DND-41 (cell line): ENCODE measurements at places on chromosomes 12 and 14.

DNA sequence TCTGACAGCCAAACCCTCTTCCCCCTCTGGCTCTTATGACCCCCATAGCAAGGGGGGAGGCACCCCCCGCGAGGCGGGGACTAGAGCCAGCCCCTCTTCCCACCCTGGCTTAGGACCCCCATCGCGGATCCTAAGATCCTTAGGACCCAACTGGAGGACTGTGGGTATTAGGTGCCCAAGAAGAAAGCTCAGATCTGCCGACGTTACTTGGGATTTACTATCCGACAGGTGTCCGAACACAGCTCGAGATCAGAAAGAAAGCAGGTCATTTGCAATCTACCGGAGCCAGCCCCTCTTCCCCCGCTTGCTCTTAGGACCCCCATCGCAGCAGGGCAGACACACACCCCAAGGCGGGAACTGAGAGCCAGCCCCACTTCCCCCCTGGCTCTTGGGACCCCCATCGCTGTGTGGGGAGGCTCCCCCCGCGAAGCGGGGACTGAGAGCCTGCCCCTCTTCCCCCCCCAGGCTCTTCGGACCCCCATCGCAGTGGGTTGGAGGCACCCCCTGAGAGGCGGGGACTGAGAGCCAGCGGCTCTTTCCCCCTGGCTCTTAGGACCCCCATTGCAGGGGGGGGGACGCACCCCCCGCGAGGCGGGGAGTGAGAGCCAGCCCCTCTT is 46.8 kb downstream of the DDX11 start:
- H3K4me3 ChIP-seq: no peak overlapping the region
- DNase-seq: no peak
- H3K36me3 ChIP-seq: no peaks in the 10 kb centered on the region
- H3K4me1 ChIP-seq: no peaks in the 10 kb centered on the region
- no peak overlapping the region for H3K27ac ChIP-seq
- no peaks in the 10 kb centered on the region for H3K27me3 ChIP-seq

DNA sequence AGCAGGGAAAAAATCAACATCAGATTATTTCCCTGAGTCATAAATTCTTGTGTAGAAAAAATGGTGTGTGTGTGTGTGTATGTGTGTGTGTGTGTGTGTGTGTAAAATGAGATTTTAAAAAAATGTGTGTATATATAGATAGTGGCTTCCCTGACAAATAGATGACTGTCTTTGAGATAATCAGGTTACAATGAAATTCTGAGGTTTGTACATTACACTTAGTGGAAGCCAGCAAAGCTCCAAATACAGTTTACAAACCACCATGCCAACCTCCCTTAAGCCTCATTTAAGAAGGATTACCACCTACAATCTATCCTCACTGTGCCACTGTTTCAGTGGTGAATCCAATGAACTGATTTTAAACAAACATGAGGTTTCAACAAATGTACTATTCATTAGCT is 93.8 kb downstream of the MED13L start:
- H3K4me1 ChIP-seq: no peaks in the 10 kb centered on the region
- no peaks in the 10 kb centered on the region for H3K27me3 ChIP-seq
- H3K27ac ChIP-seq: no peak overlapping the region
- DNase-seq: no peak
- no peak overlapping the region for H3K4me3 ChIP-seq
- H3K36me3 ChIP-seq: no peaks in the 10 kb centered on the region

DNA sequence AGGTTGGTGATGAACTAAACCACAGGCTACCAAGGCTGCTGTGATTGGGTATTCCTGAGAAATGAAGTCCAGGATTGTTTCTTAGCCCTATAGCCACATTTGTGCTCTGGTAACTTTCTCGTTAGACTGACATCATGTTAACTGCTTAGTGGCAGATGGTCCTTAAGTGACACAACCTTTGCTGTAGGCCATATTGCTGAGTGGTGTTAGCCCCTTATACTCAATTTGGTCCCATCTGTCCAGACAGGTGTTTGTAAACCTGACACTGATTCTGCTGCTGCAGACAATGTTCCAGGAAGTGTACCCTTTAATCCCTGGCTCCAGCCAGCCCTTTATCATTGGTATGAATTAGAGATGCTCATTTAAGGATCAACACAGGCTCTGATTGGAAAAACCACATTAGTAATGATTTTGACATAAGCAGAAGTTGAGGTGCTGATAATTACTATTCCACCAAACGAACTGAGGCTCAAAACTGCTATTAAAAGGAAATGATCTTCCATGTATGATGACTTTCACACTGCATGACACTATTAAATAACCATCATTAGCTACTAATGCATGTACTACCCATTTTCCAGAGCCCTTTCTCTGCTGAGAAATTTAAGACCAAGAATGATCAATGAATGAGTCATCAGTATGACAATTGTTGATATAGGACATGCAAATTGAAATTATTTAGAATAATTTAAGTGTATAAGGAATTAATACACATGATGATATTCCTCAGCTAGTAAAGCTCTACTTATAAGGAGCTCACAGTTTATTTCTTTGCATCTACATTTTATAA is 3.6 kb upstream of the SSTR1 start:
- H3K4me3 ChIP-seq: no peak overlapping the region
- no peaks in the 10 kb centered on the region for H3K27me3 ChIP-seq
- DNase-seq: no peak
- no peaks in the 10 kb centered on the region for H3K4me1 ChIP-seq

DNA sequence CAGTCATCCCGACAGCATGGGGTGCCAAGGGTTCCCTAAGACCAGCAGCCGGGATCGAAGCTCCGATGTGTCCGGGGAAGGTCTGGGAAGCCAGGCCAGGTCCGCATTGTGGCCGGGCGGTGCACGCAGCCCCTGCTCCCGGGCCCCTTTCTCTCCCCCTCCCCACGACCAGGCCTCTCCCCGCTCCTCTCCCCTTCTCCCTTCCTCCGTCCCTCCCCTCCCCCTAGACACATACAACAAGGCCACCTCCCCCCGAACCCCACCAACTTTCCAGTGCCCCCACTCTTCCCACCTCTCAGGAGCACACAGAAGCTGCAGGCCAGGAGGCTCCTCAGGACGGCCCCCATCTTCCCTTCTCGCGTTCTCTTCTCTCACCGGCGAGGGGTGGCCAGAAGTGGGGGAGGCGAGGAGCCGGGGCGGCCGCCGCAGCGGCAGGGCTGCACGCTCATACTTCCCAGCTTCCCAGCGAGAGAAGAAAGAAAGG is 413 bp downstream of the LRP6 start:
- peaks cover 26% of the 10 kb centered on the region for H3K4me1 ChIP-seq
- DNase-seq: no peak
- H3K36me3 ChIP-seq: no peaks in the 10 kb centered on the region
- H3K27ac ChIP-seq: peak overlapping the region; percentile 91
- H3K4me3 ChIP-seq: peak overlapping the region; percentile 93

DNA sequence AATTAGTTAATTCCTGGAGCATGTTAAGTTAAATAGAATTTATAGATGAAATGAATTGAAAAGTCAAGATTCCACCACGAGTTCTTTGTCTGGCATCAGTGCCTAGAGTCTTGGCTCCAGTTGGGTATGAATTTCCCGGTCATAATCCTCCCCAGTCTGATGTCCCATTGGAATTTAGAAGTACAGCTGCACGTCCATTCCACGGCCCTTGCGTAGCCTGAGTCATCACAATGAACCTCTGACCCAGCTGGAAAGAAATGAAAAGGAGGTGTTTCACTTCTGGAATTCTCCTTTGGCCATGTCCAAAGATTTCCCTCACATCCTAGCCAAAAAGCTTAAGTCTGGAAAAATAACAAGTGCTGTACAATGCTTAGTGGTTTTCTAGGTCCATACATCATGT is 122.7 kb downstream of the KICS2 start:
- H3K4me3 ChIP-seq: no peak overlapping the region
- H3K4me1 ChIP-seq: no peaks in the 10 kb centered on the region
- H3K27ac ChIP-seq: no peak overlapping the region
- H3K36me3 ChIP-seq: no peaks in the 10 kb centered on the region
- H3K27me3 ChIP-seq: peaks cover 11% of the 10 kb centered on the region
- DNase-seq: no peak

- H3K27ac ChIP-seq: no peak overlapping the region
- H3K4me3 ChIP-seq: no peak overlapping the region
- H3K27me3 ChIP-seq: peaks cover 18% of the 10 kb centered on the region
- no peaks in the 10 kb centered on the region for H3K4me1 ChIP-seq
These were observed 25.0 kb downstream of the GPRC5A start for GRCh38 chr12:12916135-12916944.

DNA sequence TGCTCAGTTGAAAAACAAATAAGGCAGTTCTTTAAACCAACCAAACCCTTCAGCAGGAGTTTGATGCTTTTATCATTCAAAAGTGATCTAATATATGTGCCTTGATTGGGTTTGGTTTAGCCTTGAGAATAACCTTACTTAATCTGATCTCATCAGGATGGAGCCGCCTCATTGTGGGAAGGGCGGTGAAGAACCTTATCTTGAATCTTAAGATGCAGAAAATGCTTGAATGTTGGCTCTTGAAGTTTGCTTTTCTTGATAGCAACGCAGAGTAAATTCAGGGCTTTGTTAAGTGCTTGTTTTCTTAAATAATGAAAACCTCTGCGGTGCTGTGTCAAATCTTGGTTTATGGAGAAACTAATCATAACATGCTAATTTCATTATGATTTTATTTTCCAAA is 138.2 kb downstream of the MON2 start:
- H3K4me3 ChIP-seq: peak overlapping the region; percentile 68
- no peaks in the 10 kb centered on the region; the same call in 1 of the 2 replicates for H3K36me3 ChIP-seq
- H3K4me1 ChIP-seq: peaks cover 29% of the 10 kb centered on the region

DNA sequence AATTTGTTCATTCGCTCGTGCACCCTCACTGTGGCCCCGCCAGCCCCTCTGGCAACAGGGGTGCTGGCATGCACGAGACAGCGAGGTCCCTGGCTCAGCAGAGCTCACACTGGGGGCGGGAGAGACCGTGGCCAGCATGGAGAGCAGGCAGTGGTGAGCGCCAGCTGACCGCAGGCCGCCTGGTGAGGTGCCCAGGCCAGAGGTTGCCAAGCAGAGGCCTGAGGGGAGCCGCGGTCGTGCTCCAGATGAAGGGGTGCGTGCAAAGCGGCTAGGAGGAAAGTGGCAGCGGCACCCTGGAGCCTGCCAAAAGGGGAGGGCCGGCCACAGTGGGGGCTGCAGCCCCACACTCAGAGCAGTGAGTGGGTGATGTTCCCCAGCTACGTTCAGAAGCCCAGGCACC is 56.1 kb downstream of the CDC42BPB start:
- no peaks in the 10 kb centered on the region for H3K27me3 ChIP-seq
- no peak for DNase-seq
- H3K36me3 ChIP-seq: no peaks in the 10 kb centered on the region

DNA sequence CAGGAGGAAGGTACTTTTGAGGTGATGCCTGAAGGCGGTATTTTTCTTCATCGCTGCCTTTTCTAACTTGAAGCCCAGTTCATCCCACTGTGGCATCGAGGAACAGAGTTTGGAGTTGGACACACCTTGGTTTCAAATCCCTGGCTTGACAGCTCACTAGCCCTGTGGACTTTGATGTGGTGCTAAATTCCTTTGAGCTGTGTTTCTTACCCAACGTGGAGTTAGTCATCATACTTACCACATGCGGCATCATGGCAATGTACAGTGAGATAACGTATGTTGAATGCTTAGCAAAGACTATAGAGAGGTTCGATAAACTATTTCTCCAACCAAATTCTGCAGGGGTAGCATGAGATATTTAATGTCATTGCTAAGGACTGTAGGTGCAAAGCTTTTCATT is 3.4 kb downstream of the PLEKHG3 start:
- H3K27me3 ChIP-seq: peaks cover 37% of the 10 kb centered on the region
- no peak overlapping the region for H3K27ac ChIP-seq
- H3K4me3 ChIP-seq: no peak overlapping the region
- no peaks in the 10 kb centered on the region for H3K36me3 ChIP-seq

DNA sequence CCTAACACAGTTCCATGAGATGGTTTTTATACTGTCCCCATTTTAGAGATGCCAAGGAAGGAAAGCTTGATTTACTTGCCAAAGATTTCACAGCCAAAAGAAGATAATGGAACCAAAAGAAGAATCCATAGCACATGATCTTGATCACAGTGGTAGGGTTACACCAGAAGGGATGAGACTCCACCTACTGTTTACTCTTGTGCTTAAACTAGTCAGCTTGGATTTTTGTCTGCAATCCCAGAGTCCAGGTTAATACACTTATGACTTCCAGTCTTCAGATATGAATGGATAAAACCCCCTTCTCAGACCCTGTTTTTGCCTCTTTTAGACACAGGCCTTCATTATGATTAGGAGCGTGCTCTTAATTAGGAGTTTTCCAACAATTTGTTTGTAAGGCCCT is 454.2 kb downstream of the AEBP2 start:
- H3K36me3 ChIP-seq: no peaks in the 10 kb centered on the region
- no peaks in the 10 kb centered on the region for H3K4me1 ChIP-seq
- peaks cover under 1% of the 10 kb centered on the region for H3K27me3 ChIP-seq
- H3K27ac ChIP-seq: no peak overlapping the region
- DNase-seq: no peak
- H3K4me3 ChIP-seq: no peak overlapping the region

GRCh38 chr12:3601461-3602150 is 110.6 kb downstream of the PRMT8 start:
- H3K36me3 ChIP-seq: no peaks in the 10 kb centered on the region
- no peak overlapping the region for H3K4me3 ChIP-seq
- no peak for DNase-seq
- no peaks in the 10 kb centered on the region for H3K4me1 ChIP-seq
- peaks cover 14% of the 10 kb centered on the region for H3K27me3 ChIP-seq

DNA sequence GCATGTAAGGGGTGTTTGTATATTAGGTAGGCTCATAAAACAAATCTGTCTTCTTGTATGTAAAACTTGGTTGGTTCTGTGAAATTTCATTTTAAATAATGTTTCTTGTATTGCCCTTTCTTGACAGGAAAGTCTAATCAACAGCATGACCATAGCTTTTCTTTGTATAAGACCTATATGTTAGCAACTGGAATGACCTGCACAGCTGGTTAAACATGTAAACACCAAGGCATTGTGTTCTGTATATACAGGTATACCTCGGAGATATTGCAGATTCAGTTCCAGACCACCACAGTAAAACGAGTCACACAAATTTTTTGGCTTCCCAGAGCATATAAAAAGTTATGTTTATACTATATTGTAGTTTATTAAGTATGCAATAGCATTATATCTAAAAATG is 183.6 kb downstream of the ERC1 start:
- H3K4me1 ChIP-seq: no peaks in the 10 kb centered on the region
- DNase-seq: no peak
- no peaks in the 10 kb centered on the region for H3K36me3 ChIP-seq
- H3K4me3 ChIP-seq: no peak overlapping the region
- H3K27ac ChIP-seq: no peak overlapping the region

- no peak overlapping the region for H3K27ac ChIP-seq
- H3K4me3 ChIP-seq: no peak overlapping the region
- no peaks in the 10 kb centered on the region for H3K27me3 ChIP-seq
- no peaks in the 10 kb centered on the region for H3K36me3 ChIP-seq
- H3K4me1 ChIP-seq: no peaks in the 10 kb centered on the region
These were observed 343.1 kb downstream of the FSCB start for GRCh38 chr14:44163946-44164345.

- H3K27ac ChIP-seq: no peak overlapping the region
- H3K27me3 ChIP-seq: no peaks in the 10 kb centered on the region
- no peak for DNase-seq
- H3K36me3 ChIP-seq: peaks cover 72% of the 10 kb centered on the region
- peaks cover 49% of the 10 kb centered on the region for H3K4me1 ChIP-seq
These were observed 3.5 kb downstream of the RSRC2 start for GRCh38 chr12:122523280-122523679.

GRCh38 chr14:61153914-61154545 is 127.1 kb downstream of the TMEM30B start:
- peaks cover 3% of the 10 kb centered on the region for H3K27me3 ChIP-seq
- no peaks in the 10 kb centered on the region for H3K36me3 ChIP-seq
- DNase-seq: no peak
- no peaks in the 10 kb centered on the region for H3K4me1 ChIP-seq
- no peak overlapping the region for H3K27ac ChIP-seq

- no peaks in the 10 kb centered on the region for H3K27me3 ChIP-seq
- peak overlapping the region; percentile 83 for H3K27ac ChIP-seq
- peaks cover 43% of the 10 kb centered on the region for H3K4me1 ChIP-seq
- DNase-seq: no peak
These were observed 1.1 kb downstream of the BCAT1 start for GRCh38 chr12:24947541-24948419.
